Ovary (tissue), 10 donors: ENCODE measurements at places on chromosomes 7 and 10. TPM values are rescaled to one million over a fixed set of nuclear protein-coding genes. Genes with fewer than 3 reads are reported as not detected.

Gene CPXM2
- 66.0 TPM for polyA plus RNA-seq

Gene NAT16
- polyA plus RNA-seq: not detected

Gene OR6V1
- polyA plus RNA-seq: not detected

Gene CYP2W1
- polyA plus RNA-seq: not detected

Gene ZNF783
- polyA plus RNA-seq: 5.5 TPM

Gene CXCL12
- polyA plus RNA-seq: 143 TPM
